ENCODE measurements at places on chromosomes 16 and 17.

GRCh38 chr17:8160741-8161221 lies 2.0 kb downstream of the VAMP2 start:
- DNase-seq: no peak

GRCh38 chr16:8569650-8570346 lies 20.5 kb downstream of the TMEM114 start:
- no peak for DNase-seq

DNA sequence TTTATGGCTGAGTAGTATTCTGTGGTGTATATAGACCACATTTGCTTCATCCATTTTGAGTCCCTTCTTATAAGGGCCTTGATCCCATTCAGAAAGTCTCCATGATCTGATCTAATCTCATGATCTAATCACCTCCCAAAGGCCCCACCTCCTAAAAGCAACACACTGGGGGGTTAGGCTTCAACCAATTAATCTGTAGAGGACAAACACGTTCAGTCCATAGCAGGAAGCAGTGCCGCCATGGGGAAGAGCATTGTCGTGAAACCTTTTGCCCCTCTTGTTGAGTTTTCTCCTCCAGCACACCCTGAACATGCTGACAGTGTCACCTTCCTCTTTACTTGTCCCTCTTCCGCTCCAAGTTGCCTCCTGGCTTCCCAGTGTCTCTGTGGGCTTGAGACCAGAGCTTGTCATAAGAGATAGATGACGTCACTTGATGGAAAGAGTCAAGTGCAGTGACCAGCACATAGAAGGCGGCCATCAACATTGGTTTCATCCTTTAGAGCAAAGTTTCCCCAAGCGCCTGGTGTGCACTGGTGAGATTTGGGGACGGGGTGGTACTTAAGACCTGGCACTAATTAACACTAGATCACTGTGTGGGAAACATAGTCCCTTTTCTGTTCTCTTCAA lies 74.1 kb downstream of the PRKCB start:
- no peak for DNase-seq

GRCh38 chr17:45284176-45285140 lies 22.6 kb upstream of the SPATA32 start:
- DNase-seq: no peak

- no peak for DNase-seq
These were observed 265.9 kb downstream of the SLC39A11 start for GRCh38 chr17:72826602-72827001.

GRCh38 chr17:8475227-8475626 lies 39.5 kb downstream of the NDEL1 start:
- no peak for DNase-seq

DNA sequence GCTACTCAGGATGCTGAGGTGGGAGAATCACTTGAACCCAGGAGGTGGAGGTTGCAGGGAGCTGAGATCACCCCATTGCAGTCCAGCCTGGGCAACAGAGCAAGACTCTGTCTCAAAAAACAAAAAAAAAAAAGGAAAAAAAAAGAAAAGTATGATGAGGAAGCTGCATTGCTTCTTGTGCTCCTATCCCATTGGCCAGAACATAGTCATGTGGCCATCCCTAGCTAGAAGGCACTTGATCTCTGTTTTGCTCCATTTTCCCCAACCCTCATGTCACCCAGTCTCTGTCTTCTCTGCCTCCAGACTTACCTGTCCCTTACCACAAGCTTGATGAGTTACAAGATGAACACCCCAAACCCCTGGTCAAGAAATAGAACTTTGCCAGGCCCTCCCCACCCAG lies 112.7 kb upstream of the TMEM97 start:
- no peak for DNase-seq

- DNase-seq: no peak
These were observed 727.4 kb upstream of the CA10 start for GRCh38 chr17:52885882-52886281.

- peak; percentile 88 for DNase-seq
These were observed at the start of gene ANTKMT for GRCh38 chr16:720990-721764. ANTKMT (plus strand) TSS chr16:721146; CDS start chr16:721275, 129 bp downstream.

- no peak for DNase-seq
These were observed 109.0 kb upstream of the CACNG5 start for GRCh38 chr17:66725956-66726355.

DNA sequence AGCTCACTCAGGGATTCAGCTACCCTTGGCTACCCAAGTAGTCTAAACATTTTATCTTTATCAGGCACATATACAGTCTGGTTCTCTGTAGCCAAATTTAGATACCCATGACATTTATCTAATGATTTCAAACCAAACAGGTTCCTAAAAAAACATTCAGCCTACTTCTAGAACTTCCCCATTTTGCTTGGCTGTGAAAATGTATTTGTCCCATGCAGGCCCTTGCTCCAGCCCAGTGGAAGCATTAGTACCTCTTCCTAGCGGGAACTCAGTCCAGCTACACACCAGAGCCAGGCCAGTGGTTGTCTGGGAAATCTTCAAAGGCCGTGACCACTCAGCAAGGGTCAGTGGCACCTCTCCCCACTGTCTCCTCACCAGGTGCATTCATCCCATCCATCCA lies 26.2 kb upstream of the NAGLU start:
- DNase-seq: no peak

DNA sequence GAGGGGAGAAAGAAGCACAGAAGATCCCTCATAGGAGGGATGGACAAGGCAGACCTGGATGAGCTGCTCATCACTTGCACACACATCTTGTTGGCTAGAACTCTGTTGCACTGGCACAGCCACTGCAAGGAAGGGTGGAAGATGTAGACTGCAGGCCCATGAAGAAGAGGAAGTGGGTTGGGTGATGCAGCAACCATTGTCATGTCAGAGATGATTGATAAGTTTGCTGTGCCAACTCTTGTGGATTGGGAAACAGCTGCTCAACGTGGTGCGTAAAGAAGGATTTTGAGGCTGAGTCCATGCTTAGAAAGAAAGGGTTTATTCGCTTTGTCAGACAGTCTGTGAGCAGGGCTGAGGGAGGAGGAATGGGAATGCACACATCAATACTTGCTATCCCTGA lies 161.4 kb upstream of the MPHOSPH6 start:
- DNase-seq: no peak
